ENCODE measurements at places on chromosomes 5 and 9. TPM values are rescaled to one million over a fixed set of nuclear protein-coding genes. Genes with fewer than 3 reads are reported as not detected.

Gene TLX3
- total RNA-seq = not detected

Gene HAPLN1
- total RNA-seq = 0.43 TPM

Gene DBH
- not detected for total RNA-seq

Gene WNK2
- not detected for total RNA-seq

Gene SLC24A2
- not detected for total RNA-seq

Gene PTGS1
- 10.4 TPM for total RNA-seq

Gene ARSI
- total RNA-seq = 13.8 TPM

Gene SCGB3A2
- total RNA-seq = not detected

Data from fibroblast of villous mesenchyme (primary cell).